ENCODE measurements at places on chromosomes 13 and 19. TPM values are rescaled to one million over a fixed set of nuclear protein-coding genes. Genes with fewer than 3 reads are reported as not detected.
A peak's percentile ranks its signal among the peaks of the same experiment; 100 is the strongest.

- DNase-seq = no peak
Measured at GRCh38 chr19:14683439-14683838, 6.4 kb upstream of the ZNF333 start.

DNA sequence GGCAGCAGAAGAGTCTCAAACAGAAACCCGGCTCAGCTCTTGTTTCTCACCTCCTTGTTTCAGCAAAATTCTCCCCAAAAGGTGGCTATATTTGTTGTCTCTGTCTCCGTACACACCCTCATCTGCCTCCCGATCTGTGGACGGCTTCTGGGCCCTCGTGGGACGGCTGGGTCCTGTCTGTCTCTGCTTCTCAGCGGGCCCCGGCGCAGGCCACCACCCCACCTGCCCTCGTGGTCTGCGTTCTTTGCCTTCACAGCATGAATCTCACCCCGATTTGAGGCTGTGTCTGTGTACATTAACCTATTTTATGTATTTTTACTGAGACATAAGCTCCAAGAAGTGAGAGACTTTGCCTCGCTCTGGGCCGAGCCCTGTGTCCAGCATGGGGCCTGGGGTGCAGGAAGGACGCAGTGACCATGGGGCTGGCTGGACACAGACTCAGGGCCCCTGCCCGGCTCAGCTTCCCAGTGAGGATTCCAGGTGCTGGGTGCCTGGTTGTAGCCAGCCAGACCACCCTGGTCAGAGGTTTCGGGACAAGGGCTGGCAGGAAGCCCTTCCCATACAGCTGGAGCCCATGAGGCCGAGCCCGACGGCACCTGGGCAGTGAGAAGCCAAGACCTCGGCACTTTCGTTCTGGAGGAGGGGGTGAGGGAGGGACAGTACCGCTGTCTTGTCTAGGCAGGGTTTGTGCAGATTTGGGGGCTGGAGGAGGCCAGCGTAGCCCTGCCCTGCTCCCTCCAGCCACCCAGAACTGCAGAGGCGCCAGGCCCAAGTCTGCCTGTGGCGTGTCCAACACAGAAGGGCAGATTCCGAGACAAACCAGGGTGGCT, 78.5 kb upstream of the MCF2L start:
- DNase-seq = peak; percentile 58

DNA sequence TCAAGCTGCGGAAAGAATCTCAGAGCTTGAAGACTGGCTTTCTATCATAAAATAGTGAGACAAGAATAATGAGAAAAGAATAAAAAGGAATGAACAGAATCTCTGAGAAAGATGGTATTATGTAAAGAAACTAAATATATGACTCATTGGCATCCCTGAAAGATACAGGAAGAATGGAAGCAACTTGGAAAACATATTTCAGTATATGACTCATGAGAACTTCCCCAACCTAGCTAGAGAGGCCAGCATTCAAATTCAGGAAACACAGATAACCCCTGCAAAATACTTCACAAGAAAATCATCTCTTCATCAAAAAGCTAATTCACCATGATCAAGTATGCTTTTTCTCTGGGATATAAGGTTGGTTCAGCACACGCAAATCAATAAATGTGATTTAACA, 2318.0 kb downstream of the PCDH9 start:
- no peak for DNase-seq

DNA sequence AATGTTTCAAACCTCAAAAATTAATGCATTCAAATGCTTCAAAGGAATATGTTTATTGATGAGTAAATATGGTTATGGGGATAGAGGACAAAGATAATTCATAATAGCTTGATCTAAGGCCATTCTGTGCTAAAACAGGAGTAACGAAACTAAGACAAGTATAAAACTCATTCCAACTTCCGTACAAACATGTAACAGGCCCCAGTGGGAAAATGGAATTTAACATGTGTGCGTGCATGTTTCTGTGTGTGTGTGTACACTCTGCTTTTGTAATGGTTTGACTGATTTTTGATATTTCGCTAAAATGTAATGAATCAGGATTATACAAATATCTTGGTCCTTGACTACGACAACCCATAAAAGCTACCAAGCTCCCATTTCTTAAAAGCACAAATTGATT, 91.0 kb downstream of the KLF12 start:
- no peak for DNase-seq

GRCh38 chr19:8578642-8579265, 1.5 kb upstream of the MYO1F start:
- peak; percentile 95 for DNase-seq

- peak; percentile 62 for DNase-seq
Measured at GRCh38 chr13:51549050-51549449, 35.2 kb upstream of the WDFY2 start.

DNA sequence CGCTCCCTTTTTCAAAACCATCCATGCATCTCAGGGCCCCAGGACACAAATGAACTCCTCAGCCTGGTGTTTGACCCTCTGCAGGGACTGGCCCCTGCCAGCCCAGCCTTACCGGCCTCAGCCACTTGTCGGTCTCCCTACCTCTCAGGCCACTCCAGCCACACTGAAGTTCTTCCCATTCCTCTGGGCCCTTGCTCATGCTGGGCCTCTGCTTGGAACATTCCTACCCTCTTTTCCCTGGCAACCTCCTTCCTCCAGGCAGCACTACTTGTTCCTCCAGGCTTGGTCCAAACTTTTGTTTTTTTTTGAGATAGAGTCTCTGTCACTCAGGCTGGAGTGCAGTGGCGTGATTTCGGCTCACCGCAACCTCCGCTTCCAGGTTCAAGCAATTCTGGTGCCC, 7.6 kb upstream of the EGLN2 start:
- no peak for DNase-seq

DNA sequence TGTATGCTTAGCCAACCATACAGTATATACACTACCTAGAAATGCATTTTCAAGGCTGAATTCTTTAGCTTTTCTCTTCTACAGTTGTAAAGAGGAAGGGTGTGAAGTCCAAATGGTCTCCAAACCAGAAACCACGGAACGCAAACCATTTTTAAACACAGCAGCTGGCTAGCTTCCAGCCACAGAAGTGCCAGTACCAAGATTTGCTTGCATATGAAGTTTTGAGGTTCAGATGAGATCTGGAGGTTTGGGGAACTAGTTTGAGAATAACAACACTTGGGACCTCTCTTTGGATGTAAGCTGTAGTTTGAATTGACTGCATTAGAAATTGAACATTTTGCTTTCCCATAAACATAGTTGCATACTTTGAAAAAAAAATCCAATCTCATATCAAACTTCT, 1243.5 kb downstream of the EFNB2 start:
- no peak for DNase-seq

DNA sequence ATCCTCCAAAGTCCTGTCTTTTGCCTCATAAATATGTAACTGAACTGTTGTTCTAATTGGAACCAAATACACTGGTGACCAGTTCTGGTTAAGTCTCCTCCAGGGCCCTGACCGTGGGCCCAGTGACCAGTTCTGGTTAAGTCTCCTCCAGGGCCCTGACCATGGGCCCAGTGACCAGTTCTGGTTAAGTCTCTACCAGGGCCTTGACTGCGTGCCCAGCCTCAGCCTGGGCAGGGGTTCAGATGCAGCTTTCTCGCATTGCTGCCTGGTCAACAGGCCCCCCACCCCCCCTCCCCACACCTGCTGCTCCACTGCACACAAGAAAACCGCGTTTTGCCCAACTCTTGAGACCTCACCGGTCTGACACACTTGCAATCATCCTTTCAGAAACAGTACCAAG, 3.8 kb upstream of the GRTP1 start:
- no peak for DNase-seq

- DNase-seq = no peak
Measured at GRCh38 chr13:45352031-45352430, 11.0 kb upstream of the TPT1 start.

Gene UBL5
- total RNA-seq = 427 TPM

Gene PROZ
- 0.45 TPM for total RNA-seq

All from endodermal cell (in vitro differentiated cells).